ENCODE measurements at places on chromosomes 6 and 20.

- DNase-seq = no peak
Measured at GRCh38 chr20:23096097-23096496, 10.0 kb upstream of the CD93 start.

DNA sequence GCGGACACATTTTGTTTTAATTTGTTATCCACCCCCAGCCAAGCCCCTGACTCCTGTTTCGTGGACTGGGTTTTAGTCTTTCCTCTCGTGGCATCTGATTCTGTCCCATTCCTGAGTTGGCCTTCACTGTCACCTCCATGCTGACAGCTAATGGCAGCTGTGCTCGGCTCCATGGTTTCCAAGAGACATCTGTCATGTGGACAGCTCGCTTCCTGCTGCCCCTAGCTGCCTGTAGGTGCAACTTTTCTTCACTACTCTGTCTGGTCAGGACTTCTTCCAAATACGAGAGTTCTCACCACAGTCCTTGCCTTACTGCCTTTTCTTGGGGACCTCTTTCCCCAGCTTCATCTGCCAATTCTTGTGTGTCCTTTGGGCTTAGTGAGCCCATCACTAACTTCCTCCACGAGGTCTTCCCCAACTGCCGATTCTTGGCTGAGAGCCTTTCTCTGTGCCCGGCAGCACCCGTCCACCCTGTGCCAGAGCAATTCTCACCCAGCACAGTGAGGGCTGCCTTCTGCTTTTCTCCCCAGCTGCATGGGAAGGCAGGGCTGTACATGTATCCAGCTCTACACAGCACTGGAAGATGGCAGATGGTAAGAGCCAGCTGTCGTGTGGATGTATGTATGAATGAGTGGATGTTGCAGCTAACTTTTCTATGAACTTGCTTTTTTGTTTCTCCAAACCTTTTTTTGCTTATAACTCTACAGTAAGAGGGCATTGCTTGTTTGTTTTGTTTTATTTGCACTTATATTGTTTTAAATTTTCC, 140.4 kb downstream of the F13A1 start:
- DNase-seq = no peak

GRCh38 chr6:157322792-157323254, 496 bp downstream of the TMEM242 start:
- no peak for DNase-seq

DNA sequence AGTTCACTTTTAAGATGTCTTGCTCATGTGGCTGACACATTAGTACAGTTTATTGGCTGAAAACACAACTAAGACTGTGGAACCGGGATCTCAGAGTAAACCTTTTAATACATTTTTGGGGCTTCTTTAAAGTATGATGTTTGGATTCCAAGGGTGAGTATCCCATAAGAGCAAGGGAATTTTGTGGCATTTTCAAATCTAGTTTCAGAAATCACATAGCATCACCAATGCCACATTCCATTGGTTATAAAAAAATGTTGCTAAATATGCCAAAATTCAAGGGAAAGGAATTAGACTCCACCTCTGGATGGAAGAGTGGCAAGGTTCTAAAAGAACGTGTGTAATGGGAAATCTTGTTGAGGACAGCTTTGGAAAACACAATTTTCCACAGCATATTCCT, 338.6 kb downstream of the COL12A1 start:
- no peak for DNase-seq

DNA sequence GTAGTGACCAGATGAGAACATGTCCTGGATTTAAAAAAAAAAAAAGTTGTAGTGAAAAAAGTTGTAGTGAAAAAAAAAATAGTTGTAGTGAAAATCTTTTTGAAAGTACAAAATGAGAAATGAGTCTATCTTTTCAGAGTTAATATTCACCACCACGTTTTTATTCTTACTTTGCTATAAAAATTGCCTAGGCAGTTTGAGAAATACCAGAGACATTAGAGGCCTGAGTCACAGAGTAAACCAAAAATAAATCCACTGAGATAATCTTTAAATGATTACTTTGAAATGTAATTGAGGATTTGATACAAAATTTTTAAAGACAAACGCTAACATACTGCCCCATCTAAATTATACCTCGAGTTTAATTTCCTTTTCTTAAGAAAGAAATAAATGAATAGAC, 101.2 kb upstream of the TIAM2 start:
- DNase-seq = no peak

DNA sequence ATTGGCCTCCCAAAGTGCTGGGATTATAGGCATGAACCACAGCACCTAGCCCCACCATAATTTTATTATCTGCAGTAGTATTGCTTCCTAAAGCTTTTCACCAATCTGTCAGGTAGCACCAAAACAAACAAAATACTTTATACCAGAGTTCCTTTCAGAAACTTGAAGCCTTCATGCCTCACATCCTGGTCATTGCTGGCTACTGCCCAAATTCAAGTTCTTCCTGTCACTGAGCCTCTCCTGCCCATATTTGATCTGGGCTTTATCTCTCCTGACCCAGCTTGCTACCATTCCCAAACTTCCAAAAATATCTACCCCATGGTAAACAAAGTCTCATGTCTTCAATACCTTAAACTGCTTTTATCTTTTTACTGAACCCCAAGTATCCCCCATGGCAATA, 34.9 kb upstream of the DST start:
- DNase-seq = no peak

DNA sequence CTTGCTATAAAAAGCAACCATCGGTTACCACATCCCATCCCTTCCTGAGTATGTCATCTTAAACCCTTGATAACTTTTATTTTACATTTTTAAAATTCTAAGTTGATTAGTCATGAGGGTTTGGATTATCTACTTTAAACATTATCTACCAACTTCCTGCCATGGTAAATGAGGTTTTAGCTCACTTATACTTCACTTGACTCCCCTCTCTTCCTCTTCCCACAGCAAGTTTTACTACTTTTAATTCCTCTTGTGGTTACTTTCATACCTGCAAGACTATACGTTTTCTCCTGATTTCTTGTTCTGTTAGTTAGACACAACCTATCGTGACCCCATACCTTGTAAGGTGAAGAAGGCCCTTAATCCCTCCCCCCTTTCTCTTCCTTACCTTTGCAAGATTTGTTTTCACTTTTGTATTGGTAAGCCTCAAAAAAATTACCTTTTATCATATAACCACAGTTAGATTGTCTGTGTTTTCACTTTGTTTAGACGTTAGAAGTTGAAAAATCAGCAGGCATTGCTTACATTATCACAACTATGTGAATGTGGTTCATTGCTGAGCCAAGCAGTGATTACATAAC, 60.1 kb upstream of the OGFRL1 start:
- no peak for DNase-seq

DNA sequence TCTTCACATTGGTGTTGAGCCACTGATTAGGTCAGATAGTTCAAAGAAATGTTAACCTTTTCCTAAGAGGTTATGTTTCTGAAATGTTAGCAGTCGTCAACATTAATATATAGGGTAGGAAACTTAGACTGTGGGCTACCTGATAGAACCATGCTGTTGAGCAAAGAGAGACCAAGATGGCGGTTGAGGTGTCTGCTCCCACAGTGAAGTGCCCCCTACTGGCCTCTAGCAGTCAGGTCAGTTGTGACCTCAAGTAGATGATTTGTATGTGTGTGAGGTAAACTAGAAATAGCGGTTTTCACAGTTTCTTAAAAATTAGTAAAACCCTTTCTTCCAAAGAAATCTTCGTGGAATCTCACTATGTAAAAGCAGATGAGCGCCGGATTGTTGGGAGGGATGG, 40.3 kb downstream of the MTHFD1L start:
- DNase-seq = no peak

DNA sequence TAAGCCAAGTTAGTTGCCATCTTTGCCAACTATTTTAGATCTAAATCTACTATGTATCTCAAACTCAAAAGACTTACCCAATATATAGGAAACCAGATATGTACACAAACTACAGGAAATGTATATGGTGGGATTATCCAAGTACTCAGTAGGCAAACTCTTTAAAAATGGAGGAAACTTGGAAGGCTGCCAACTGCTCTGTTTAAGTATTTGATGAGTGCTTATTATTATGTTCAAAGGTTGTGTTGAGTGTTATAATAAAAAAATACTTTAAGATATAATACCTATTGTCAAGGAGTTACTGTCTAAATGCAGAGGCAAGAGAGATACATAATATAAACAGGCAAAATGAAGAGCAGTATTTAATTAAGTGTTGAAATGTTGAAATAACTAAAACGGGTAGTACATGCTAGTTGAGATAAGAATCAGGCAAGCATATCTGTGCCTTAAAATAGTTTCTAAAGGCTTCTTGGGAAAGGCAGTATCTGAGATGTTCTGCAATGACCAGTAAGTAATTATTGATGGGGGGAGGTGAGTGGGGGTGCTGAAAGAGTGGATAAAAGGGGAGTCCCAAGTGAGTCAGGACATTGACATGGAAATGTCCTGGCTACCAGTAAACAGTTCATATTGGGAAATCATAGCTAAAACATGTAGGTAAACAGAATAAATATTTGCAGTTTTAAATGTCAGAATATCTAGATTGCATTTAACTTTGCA, 6.5 kb upstream of the DST start:
- DNase-seq = no peak

- DNase-seq = peak; percentile 23
Measured at GRCh38 chr6:45421709-45422502, 44.2 kb upstream of the SUPT3H start.

DNA sequence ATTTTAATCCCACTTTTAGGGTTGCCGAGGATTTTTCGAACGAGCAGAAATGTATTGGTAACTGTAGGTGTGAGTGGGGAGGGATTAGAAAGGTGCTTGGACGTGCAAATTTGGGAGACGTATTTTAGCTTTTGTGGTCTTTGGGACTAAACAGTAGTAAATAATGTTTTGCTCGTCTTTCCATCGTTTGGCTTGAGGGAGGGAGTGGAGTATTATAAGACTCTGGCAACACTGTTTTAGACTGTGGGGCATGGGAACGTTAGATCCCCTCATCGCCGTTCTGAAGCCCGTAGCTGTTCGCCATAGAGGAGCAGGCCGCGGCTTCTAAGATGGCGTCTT, 2.8 kb downstream of the BRD2 start:
- no peak for DNase-seq

GRCh38 chr20:17889226-17889625, 79.4 kb downstream of the SNX5 start:
- DNase-seq = no peak

GRCh38 chr20:64079273-64080012, at the start of gene RGS19:
TSS of gene RGS19 (minus strand) at chr20:64079518. CDS start at chr20:64076886, 2,632 bp downstream.
- peak; percentile 23 for DNase-seq

GRCh38 chr6:137043710-137044365, 927 bp downstream of the IL20RA start:
- no peak for DNase-seq

GRCh38 chr20:54167909-54168872, 5.6 kb downstream of the CYP24A1 start:
- no peak for DNase-seq

DNA sequence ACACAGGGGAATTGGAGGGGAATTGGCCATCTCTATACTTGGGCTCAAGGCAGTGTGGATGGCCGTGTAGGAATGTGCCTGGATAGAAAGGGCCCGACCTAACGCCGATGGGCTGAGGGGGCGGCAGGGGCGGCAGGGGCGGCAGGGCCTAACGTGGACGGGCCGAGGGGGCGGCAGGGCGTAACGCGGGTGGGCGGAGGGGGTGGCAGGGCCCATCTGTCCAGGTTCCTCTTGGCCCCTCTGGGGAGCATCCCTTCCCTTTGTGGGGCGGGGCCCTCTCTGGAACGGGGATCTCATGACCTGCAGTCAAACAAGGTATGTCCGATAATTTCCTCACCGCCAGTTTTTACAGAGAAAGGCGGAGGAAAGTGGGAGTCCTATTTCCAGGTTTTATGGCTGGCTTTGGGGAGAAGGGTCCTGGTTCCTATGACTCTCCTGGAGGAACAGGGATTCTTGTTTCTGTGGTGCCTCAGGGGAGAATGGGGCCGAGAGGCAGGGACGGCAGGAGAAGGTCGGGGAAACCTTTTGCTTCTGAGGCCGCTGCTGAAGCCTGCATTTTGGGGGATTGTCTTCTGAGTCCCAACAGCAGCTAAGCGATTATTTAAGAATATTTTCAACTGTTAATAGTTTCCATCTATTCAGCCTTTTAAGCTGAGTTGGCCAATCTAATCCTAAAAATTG, 100.8 kb upstream of the FRMD1 start:
- DNase-seq = no peak

DNA sequence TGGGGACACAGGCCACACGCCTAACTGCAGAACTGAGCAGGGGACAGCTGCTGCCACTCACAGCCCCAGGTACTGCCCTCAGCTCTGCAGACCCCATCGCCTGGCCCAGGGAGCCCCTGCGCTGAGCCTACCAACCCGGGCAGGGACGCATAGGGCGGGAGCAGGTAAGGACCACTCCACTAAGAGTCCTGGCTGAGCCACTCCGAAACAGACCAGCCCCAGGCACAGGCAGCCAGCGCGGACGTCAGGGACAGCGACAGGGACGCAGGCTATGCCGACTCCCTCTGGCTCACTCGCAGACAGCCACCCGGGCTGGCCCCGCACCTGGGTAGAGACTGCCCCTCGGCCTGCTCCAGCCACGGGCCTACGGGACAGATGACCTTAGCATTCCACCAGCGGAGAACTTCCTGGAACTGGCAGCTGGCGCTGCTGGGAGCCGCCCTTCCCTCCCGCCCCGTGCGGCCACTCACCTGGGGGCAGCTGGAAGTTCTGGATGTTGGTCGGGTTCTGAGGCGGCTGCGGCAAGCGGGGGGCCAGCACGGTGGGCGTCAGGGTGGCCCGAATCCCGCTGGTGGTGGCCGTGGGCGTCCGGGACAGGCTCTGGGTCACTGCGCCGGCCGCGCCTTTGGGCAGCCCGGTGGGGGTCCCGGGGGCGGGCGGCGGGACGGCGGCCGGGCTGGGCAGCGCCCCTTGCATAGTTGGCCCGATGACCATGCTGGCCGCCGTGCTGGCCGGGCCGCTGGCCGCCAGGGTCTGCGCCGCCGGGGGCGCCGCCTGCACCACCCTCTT, 1.5 kb downstream of the TAF4 start:
- DNase-seq = no peak

- DNase-seq = no peak
Measured at GRCh38 chr20:4243071-4243470, 227.7 kb upstream of the RNF24 start.

GRCh38 chr6:45663251-45664221, 285.8 kb upstream of the SUPT3H start:
- no peak for DNase-seq

DNA sequence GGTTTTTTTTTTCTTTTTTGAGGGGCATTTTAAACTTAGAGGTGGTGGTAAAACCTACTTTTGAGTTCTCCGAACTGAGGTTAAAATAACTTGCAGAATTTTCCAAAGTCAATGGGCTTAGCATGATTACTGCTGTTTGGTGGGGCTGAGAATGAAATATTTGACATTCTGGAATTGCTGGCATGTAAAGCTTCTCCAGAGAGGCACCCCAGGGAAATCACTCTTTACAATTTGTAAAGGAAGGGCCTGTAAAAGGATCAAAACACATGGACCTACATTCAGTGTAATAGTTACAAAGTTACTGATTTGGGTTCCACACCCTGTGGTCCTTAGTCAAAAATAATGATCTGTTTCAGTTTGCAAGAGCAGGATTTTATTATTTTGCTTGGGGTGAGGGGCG, 5.5 kb downstream of the FAM217B start:
- no peak for DNase-seq

- DNase-seq = no peak
Measured at GRCh38 chr6:35662999-35663398, 25.7 kb downstream of the FKBP5 start.
